ENCODE measurements at places on chromosomes 7 and 10.

GRCh38 chr10:102545997-102546396 lies 42.2 kb downstream of the SUFU start:
- no peak for DNase-seq

GRCh38 chr10:14014423-14014822 lies 316.3 kb downstream of the FRMD4A start:
- no peak for DNase-seq

DNA sequence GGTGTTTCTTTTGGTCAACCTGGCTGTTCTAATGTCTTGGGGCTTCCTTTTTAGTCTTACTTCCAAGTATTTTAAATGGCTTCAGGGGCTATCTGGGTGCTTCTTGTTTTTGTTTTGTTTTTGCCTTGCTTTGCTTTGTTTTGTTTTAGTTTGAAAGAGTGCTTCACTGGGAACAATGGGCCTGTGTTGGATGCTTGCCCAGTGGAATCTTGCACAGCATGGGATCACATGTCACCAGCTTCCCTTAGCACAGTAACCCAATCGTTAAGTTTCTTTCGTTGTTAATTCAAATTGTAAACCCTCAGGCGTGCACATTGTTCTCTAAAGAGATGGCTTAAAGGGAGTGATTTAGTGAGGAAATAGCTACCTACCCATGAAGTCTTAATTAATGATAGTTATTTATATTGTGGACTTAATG lies 8.9 kb downstream of the COL17A1 start:
- no peak for DNase-seq

DNA sequence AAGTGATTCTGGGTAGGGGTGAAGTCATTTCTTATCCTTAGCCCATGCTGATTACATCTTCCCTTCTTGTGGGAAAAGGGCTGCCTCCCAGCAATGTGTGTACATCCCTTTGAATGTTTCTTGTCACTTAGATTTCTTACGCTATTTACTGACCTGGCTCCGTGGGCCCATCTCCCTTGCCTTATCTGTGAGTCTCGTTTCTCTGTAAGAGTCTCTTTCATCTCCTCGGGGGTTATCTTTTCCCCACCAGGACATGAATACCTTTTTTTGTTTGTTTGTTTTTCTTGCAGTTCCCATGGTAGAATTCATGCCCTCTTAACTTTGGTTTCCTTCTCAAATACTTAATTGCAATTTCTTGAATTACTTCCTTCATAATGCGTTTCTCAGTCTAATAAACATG lies 107.7 kb downstream of the BAMBI start:
- DNase-seq: no peak

- no peak for DNase-seq
These were observed 17.5 kb downstream of the ZNF138 start for GRCh38 chr7:64811767-64812166.

DNA sequence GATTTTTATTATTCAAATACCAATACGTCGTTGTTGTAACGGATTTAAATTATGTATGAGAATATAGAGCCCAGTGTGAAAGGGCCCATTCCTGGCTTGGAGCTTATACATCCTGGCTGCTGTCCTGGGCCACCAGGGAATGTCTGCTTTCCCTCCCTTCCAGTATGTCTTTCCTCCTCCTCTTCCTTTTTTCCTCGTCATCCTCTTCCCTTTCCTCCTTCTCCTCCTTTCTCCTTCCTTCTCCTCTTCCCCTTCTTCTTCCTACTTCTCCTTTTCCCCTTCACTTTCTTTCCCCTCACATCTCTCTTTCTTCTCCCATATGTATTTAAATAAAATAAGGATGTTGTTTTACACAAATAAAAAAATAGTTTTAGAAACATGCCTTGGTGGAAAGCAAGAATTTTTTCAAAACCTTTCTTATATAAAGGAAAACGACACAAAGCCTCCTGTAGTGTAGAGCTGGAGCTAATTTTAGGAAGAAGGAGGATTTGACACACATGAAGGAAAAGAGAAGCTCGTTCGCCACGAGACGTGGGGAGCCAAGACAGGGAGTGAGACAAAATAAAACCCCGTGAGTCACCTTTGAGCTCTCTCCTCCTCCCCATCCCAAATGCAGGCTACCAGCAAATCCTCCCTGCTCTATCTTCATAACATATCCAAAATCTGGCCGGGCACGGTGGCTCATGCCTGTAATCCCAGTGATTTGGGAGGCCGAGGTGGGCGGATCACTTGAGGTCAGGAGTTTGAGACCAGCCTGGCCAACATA lies 301.1 kb upstream of the LYZL1 start:
- no peak for DNase-seq

DNA sequence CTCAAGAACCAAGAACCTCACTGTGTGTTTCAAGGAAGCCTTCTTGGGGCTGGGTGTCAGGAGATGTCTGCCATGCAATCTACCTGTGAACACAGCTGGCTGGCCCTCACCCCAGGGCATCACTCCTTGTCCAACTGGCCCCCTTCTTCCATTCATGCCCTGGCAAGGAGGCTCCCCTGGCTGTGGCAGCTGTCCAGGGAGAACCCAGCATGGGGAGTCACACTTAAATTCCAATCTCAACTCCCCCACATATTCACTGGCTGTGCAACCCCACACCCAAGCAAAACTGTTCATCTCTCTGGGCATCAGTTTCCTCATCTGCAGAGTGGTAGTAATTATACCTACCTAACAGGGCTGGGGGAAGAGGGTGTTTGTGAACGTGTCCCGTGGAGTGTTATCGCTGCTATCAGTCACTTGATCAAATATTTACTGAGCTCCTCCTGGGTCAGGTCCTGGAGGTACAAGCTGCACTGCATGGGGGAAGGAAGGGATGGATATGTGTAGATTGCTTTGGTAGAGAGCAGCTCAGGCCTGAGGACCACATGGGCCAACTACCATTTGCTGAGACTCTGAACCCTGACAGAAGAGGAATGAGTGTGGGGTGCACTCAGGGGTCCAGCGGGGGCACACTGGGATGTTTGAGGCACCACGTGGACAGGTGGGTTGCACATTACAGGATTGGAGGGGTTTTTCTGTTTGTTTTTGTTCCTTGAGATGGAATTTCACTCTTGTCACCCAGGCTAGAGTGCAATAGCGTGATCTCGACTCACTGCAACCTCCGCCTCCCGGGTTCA lies 2.1 kb upstream of the GPRIN2 start:
- DNase-seq: peak; percentile 5

DNA sequence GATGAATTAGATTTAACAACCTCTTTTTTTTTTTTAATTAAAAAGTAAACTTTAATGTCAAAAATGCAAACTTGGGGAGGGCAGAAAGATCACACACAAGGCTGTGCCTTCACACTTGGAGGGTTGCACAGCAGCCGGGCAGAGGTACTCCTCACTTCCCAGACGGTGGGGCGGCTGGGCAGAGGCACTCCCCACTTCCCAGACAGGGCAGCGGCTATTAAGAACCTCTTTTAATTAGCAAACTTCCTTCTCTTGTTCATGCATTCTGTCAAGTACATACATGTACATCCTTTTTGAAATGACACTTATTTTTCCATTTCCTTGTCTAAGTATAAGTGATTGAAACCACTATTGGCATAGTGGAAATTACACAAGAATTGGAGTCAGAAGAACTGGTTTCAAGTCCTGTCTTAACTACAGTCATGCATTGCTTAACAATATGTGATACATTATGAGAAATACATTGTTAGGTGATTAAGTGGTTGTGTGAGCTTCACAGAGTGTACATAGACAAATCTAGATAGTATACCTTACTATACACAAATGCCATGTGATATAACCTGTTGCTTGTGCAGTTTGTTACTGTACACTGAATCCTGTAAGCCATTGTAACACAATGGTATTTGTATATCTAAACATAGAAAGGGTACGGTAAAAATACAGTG lies 26.5 kb downstream of the BTRC start:
- DNase-seq: no peak

GRCh38 chr7:17716816-17717215 lies 223.5 kb downstream of the SNX13 start:
- DNase-seq: no peak

DNA sequence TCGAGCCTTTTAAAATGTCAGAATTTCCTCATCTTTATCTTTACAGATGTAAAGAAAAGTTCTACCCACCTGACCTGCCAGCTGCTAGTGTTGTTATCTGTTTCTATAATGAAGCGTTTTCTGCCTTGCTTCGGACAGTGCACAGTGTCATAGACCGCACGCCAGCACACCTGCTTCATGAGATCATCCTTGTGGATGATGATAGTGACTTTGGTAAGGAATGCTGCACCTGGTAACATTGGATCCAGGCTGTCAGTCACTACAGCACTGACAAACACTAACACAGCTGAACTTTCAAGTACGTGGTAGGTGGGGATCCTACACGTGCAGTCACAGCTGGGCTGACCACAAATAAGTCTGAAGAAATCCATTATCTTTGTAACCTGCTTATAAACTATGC lies 77.6 kb downstream of the GALNT11 start:
- DNase-seq: no peak

DNA sequence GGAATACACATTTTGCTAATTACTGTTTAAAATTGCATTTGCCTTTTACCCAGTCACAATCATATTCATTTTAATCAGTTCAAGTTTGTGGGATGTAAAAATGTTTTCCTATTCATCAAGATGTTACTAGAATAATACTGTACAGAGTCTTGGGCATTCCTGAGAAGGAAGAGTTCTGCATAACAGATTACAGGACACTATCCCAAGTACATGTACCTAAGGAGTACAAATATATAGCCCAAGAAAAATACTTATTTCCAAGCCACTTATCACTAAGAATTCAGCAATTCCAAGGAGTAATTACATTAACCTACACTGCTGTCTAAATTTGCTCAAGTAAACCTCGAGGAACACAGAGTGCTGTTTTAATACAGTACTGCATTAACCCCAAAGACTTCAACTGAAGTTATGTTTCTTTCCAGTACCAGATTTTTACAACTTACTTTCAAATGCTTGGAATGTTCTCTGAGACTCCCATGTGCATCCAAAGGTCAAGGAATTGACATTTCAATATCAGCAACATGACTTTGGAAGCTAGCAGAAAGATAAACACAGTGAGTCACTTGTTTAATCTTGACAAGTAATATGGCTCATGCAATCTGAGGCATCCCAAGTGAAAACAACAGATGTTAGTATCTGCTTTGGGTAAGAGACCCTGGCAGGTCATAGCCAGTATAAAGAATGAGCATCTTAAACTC lies 125.4 kb upstream of the BET1 start:
- no peak for DNase-seq

DNA sequence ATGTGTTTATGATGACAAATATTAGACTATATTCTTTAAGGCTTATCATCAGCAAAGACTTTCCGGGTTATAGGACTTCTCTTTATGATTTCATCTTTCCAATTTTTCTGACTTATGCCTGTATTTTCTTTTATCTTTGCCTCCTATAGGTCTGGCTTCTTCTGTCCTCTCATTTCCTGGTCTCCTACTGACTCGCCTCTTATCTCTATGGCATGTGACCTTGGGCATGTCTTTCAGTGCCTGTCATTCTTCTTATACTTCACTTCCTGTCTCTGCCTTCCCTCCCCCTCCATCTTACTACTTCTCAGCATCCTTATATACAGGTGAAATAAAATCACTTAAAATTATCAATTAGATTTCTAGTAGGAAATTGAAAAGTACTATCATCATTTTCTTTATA lies 42.2 kb downstream of the PCDH15 start:
- DNase-seq: no peak

GRCh38 chr10:103476046-103476768 lies 2.8 kb downstream of the CALHM3 start:
- no peak for DNase-seq

DNA sequence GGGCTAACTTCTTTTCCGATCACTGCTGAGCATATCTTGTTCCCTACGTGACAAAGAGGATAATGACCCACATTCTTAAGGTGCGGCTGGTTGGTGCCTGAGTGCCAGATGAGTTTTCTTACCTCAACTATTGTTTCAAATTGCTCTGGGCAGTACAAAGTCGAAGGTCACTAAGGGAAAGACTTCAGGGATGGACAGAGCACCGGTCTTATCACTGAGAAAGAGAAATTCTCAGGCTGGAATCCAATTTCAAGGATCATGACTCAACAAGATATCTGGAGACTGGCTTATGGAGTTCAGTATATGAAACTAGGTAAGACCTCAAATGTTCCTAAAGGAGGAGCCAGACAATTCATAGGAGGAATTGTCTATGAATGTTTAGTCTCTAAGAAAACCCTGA lies 780.3 kb downstream of the SUGCT start:
- no peak for DNase-seq

GRCh38 chr7:11434366-11434765 lies 397.6 kb downstream of the THSD7A start:
- no peak for DNase-seq

GRCh38 chr10:60271319-60272040 lies 118.2 kb downstream of the ANK3 start:
- no peak for DNase-seq

GRCh38 chr10:71623098-71623985 lies 96.2 kb downstream of the C10orf105 start:
- no peak for DNase-seq

GRCh38 chr7:139861803-139862202 lies 32.7 kb downstream of the TBXAS1 start:
- DNase-seq: no peak

- no peak for DNase-seq
These were observed 266.0 kb downstream of the MAD1L1 start for GRCh38 chr7:1966631-1967200.

GRCh38 chr10:131832056-131832685 lies 68.6 kb upstream of the PPP2R2D start:
- DNase-seq: no peak

GRCh38 chr7:82665966-82666507 lies 222.5 kb upstream of the CACNA2D1 start:
- DNase-seq: no peak

- no peak for DNase-seq
These were observed 59.7 kb upstream of the CCDC71L start for GRCh38 chr7:106720641-106721040.

DNA sequence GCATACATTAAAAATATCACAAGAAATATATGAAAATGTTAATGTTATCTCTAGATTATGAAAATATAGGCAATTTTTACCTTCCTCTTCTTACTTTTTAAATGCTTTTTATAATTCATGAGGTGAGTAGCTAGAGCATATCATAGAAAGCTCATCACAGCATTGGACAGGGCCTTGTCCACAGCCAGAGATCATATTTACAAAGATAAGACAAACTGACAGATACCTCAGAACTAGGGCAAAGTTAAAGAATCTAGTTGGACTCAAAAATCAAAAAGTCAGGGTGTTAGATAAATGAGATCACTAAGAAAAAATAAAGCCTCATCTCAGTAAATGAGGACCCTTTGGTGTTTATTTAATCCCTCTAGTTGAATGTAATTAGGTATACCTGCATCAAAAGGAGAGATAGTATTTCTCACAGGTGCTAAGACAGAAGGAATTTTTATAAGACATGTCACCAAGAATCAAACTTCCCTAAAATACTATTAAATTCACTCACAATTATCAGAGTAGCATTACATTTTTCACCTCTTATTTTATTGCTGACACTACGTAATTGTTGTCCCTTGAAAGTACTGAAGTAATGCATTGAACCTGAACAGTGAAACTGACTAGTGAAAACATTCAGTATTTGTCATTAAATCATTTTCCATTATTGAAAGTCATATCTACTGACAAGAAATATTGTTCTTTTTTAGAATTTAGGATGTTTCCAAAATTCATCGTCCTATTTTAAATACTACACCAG lies 25.6 kb downstream of the CFAP69 start:
- DNase-seq: no peak

All from stimulated activated CD4-positive, alpha-beta T cell treated with anti-CD3 and anti-CD28 coated beads, Interleukin-4, amount 100 ng/mL, for 24 hours (primary cell).